Gastrocnemius medialis (tissue), 4 donors: ENCODE measurements at places on chromosomes 7 and 10.

GRCh38 chr10:132274986-132275385 is 32.8 kb downstream of the STK32C start:
- no peak for DNase-seq

- no peak for DNase-seq
These were observed 82.9 kb downstream of the PRTFDC1 start for GRCh38 chr10:24869354-24870015.

- DNase-seq: no peak
These were observed 4.9 kb downstream of the GCK start for GRCh38 chr7:44184206-44184872.

DNA sequence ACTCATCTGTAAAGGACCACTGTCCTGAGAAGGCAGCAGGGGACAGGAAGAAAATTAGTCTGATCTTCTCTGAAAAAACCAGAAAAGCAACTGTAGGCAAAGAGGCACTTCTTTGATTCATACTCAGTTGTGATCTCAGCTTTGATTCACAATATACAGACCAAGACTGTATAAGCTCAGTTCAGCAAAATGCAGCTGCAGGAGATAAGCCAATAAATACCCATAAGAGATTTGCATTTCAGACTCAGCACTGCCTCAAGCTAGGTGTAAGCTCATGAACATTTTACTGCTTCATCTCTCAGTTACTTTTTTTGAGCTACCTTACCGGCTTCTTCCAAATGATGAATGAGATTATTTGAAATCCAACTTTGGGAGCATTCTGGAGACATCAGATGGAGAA is 64.2 kb upstream of the LYZL1 start:
- DNase-seq: no peak

DNA sequence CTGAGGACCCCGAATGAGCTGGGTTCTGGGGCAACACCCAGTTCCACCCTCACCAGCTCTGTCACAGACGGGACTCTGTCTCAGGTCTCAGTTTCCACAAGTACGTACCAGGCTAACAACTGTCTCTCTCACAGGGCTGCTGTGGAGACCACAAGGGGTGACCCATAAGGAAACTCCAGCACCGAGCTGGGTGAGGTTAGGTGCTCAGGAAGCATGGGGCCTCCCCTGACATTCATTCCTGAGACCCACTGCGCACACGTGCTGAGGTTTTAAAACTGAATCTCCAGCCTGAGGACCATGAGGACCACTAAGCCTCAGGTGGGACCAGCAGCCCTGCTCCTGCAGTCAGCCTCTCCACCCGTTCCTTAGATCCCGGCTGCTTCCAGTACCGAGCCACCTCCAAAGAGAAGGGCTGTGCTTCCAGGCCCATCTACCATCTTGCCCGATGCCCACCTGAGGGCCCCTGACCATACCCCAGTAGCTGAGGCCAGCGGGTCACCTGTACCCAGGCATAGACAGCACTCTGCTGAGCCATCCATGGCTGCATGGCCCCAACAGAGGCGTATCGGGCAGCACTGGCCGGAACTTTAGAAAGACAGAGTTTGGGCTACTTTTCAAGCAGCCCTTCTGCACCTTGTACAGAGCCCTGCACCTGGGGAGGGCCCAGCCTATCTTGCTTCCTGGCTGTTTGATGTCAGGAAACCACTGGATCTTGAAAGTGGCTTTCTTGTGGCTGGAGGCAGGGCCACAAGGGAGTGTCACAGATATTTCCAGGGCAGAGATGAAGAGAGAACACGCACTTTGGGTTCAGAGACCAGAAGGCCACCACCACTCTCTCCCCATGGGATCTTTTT is 18.7 kb downstream of the HSPA12A start:
- DNase-seq: no peak

GRCh38 chr7:158858592-158859503 is 2.5 kb downstream of the DYNC2I1 start:
- DNase-seq: no peak
